HT1080 (cell line): ENCODE measurements at places on chromosomes 7 and 10. TPM values are rescaled to one million over a fixed set of nuclear protein-coding genes. Genes with fewer than 3 reads are reported as not detected.

GRCh38 chr10:33137356-33138005, 179.5 kb upstream of the ITGB1 start:
- peak; percentile 28 for DNase-seq

DNA sequence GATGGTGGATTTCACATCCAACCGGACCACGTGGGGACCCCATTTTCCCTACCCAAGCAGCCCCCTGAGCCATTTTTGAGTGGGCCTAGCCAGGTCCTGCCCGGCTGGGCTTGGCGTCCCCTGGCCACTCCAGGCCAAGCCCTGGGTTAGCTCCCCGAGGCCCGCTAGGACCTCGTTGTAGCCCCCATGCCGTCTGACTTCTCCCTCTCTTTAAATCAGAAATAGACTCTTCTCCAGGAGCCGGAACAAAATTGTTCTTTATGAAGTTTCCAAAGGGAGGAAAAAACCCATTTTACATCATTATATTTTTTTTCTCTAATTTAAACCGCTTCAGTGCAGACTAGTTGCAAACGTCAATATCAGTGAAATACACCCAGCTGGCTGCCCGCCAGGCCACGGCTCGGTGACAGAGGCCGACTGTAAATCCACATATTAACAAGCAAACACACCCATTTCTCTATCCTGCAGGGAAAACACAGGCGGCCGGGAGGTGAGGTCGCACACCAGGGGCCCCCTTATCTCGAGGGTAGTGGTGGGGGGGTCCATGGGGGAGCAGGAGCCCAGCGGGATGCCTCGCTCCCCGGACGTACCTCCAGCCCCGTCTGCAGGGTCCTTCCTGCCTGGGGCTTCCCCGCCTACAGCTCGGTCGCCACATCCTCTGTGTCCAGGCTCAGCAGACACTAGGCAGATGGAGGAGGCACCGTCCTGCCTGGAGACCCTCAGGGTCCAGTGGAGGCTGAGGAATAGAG, 72.7 kb downstream of the ELFN1 start:
- DNase-seq, result no peak

- no peak for DNase-seq
Measured at GRCh38 chr7:124893140-124893827, 36.3 kb downstream of the POT1 start.

MBL2 gene
- total RNA-seq, result not detected in 2 replicates

IQUB gene
- total RNA-seq, result not detected in 2 replicates
